ENCODE measurements at places on chromosomes 2 and 18. TPM values are rescaled to one million over a fixed set of nuclear protein-coding genes. Genes with fewer than 3 reads are reported as not detected.

Gene SERPINB3
- total RNA-seq = not detected

Gene ADAM23
- total RNA-seq = 1.7 TPM

Gene KIAA2012
- total RNA-seq = not detected

Gene HOXD12
- total RNA-seq = not detected

Gene ABHD1
- 1.5 TPM for total RNA-seq

Gene ILKAP
- total RNA-seq = 102 TPM

Gene SERPINB2
- 1.7 TPM for total RNA-seq

Gene HOXD13
- not detected for total RNA-seq

Gene UGGT1
- 44.1 TPM for total RNA-seq

Gene IL36RN
- total RNA-seq = not detected

Gene UGT1A8
- total RNA-seq = not detected

Gene RGPD4
- not detected for total RNA-seq

Gene KCNJ3
- 0.58 TPM for total RNA-seq

Gene KCNE4
- not detected for total RNA-seq

Gene VWC2L
- not detected for total RNA-seq

Gene UPP2
- not detected for total RNA-seq

Gene TUBA4B
- not detected for total RNA-seq

Gene LRRTM1
- total RNA-seq = not detected

Gene MATN3
- total RNA-seq = not detected

Gene C2orf80
- total RNA-seq = not detected

Gene TMEM17
- not detected for total RNA-seq

Gene LIMS4
- 0.47 TPM for total RNA-seq

Gene DSG3
- not detected for total RNA-seq

Gene LINC00305
- not detected for total RNA-seq

Gene CD8A
- total RNA-seq = 0.76 TPM

Gene ESCO1
- 31.2 TPM for total RNA-seq

Gene LBX2
- total RNA-seq = 0.97 TPM

Gene RGPD3
- total RNA-seq = 0.37 TPM

Gene SFT2D3
- total RNA-seq = 13.6 TPM
